GM10248 (cell line): ENCODE measurements at places on chromosomes 16 and 17.
A peak's percentile ranks its signal among the peaks of the same experiment; 100 is the strongest.

- DNase-seq: no peak
These were observed 941.5 kb downstream of the CDH11 start for GRCh38 chr16:64180136-64180900.

- DNase-seq: no peak
These were observed 56.9 kb upstream of the FASN start for GRCh38 chr17:82154881-82155331.

- no peak for DNase-seq
These were observed 189.8 kb downstream of the KATNIP start for GRCh38 chr16:27739606-27740357.

DNA sequence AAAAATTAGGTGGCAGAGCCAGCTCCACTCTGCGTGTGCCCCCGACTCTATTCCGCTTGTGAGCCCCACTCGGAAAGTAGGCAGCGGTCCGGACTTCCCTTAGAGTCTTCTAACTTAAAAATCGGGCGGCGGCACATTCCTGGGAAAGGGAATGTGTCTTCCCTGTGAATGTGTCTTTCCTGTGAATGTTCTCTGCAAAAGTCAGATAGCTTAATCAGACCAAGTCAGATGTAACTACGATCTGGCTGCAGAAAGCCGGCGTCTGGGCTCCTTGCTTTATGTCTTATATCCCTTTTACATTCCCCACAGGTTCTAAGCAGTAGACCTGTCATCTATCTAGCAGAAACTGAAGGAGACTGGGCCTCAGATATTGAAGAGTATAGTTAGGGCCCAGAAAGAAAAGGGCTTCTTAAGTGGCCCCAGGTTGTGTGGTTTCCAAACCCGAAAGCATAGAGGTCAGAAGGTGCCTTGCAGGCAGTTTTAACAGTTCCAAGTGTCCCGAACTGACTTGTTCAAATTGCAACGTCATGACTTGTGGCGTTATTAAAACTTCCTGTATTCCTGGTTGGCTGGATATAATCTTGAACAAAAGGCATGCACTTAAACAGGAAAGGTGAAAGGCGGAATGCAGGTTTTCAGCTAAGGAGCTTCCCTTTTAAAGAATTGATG, 601 bp downstream of the PHKB start:
- DNase-seq: peak; percentile 35

GRCh38 chr17:19470530-19471261, 59.7 kb downstream of the RNF112 start:
- no peak for DNase-seq

DNA sequence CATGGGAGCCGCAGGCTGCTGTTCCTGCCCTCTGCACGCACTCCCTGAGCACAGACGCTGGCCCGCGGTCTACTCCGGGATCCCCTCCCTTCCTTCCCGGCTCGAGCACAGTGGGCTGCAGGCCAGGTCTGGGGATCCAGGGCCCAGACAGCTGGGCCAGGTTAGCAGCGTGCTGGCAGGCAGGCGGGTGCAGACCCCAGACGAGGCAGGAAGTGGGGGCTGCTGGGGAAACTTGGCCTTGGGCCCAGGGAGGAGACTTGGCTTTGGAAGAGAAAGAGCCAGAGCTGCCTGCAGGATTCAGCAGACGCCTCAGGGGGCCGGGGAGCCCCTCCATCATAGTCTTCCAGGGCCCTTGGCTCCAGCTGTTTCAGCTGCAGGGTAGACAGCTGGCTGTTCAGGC, 30.2 kb upstream of the ABCC3 start:
- DNase-seq: no peak

DNA sequence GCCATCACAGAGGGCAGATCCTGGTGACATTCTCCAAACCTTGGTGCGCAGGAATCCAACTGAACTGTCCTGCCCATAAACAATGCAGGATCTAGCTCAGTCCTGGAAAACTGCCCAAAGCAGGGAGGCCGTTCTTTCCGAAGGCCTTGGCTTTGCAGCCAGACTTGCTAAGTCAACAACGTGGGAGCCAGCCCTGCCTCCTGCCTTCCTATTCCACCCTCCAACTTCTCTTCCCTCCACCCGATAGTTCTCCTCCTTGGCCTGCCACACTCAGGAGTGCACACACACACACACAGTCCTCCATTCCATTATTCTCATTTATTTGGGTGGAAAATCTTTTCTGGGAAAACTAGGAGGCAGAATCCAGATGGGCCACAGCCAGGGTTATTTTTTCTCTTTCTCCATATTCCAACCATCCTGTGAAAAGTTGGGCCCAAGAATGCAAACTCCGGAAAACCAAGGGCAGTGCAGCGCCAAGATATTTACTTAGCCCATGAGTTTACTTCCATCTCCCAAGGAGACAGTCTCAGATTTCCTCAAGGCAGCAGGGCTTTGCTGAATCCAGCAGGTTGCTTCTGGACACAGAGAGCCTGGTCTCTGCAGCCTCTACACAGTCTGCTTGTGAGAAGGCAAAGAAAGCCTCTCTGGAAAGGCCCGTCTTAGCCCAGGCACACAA, 15.8 kb downstream of the COPRS start:
- no peak for DNase-seq

DNA sequence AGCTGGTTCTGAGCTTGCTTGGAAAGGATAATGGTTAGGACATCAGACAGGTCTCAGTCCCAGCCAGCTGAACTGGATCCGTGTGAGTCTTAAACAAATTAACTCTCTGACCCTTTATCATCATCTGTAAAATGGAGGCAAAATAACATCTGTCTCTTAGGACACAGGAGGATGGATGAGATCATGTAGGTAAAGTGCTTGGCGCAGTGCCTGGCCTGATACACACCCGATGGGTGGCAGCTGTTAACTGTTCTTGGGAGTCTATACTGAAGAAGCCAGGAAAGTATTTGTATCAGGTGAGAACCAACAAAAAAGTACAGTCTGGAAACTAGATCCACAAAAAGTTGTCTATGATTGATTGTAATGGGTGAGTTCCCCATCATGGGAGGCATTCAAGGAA, 188.6 kb downstream of the C16orf78 start:
- no peak for DNase-seq
